Amygdala (tissue), 56 donors: ENCODE measurements at places on chromosomes 7 and 10.

DNA sequence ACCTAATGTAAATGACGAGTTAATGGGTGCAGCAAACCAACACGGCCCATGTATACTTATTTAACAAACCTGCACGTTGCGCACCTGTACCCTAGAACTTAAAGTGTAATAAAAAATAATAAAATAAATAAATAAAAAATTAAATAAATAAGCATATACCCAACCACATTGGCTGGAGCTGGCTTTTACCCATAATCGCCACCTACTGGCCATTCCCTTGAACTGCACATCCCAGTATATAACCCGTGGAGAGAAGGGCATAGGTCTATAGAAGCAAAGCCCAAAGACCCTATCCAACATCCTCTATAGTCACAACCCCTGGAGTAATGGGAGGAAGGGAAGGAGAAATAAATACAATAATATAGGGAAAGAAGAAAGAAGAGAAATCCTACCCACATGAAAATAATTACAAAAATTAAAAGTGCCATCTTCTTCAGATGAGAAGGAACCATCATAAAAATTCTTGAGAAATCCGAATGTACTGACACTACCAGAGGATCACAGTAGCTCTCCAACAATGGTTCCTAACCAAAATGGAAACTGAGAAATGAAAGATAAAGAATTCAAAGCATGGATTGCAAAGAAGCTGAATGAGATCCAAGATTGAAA lies 65.6 kb downstream of the TWIST1 start:
- DNase-seq = no peak

DNA sequence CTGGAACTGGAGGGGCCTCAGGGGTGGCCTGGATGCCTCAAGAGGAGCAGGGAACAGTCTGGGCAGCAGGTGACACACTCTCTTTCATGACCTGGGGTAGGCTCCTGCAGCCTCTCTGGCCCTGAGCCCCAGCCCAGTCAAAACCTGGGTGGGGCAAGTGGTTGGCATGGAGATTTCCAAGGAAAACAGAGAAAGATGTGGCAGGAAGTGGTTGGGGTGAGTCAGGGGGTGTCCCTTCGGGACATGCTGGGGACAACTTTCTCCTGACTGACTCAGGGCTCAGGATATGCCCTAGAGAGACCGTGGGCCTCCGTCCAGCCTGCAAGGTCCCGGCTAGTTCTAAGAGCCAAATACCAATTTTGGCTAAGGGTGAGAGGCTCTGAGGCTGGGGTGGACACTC lies 2.9 kb downstream of the AQP1 start:
- no peak for DNase-seq

DNA sequence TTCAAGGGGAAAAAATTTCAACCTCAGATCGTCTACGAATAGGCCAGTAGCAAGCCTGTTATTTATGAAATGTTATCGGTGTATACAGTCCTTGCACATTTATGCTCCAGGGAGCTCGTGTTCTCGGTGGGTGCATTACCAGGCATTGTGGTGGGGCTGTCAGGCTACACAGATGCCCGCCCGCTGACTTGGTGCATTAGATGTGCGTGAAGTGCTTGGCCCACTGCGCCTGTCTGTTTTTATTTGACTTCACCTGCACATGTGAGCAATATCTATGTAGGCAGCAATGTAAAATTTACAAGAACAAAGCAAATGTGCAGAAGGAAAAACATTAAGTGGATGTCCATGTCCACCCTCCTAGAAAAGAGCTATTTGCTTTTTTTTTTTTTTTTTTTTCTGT lies 2.8 kb downstream of the FOXK1 start:
- DNase-seq = no peak

DNA sequence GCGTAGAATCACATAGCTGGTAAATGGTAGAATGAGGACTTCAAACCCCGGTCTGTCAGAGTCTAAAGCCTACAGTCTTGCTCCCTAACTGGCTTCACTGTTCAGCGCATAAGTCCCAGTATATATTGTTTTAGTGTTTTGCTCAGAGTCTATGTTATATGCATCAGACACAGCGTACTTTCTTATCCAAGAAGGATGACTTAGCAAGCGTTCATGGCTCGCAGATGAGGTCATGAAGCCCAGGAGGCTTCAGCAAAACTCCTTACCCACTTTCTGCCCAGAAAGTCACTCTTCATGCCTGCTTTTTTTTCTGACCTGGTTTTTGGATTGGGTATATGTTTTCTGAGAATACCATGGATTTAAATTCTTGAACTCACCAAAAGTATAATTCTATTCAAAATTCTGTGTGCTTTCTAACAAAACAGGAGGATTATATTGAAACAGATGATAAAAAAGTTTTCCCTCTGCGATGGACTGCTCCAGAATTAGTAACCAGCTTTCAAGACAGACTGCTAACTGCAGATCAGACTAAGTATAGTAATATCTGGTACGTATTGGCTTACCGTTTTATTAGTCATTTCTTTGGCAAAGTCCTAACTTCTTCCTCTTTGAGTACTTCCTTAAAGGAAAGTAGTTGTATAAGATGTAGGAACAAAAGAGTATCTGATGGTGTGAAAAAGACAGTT lies 24.6 kb upstream of the BHLHA15 start:
- DNase-seq = no peak

DNA sequence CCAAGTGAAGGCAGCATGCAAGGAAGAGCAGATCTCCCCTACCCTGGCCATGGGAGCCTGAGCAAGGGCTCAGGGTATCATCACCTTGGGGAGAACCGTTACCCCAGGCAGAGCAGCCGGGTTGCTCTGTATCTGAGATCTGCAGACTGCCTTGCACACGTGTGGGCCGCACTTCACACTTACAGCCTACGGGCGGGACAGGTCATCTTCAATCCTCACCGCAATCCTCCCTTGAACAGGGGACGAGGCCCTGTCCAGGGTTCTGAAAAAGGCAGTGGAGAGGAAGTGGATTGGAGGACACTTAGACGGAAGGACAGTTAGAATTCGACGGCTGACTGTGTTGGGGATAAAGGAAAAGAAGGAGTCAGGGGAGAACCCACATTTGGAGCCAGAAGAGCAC lies 51.4 kb downstream of the NPS start:
- no peak for DNase-seq

DNA sequence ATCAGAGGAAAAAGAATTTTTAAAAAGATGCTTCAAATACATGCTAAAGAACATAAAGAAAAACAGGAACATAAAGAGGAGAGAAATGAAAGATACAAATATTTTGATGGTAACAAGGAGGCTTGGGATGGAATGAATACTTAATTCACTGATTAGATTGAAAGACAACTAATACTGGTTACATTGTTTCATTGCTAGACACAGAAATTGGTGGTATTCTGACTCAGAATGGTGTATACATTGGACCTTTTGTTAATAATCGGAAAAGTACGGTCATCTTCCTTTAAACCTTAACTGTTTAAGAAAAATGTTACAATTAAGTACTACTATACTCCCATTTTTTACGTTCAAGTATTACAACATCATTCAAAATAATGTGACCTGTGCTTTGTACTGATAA lies 567.5 kb downstream of the PARD3 start:
- DNase-seq = no peak

GRCh38 chr7:37719077-37719476 lies 35.5 kb downstream of the GPR141 start:
- no peak for DNase-seq

GRCh38 chr7:24982917-24983316 lies 2.9 kb upstream of the OSBPL3 start:
- no peak for DNase-seq

- peak; percentile 53 for DNase-seq
Observed at GRCh38 chr10:127907411-127908105, 655 bp downstream of the PTPRE start.

- no peak for DNase-seq
Observed at GRCh38 chr10:4246881-4247358, 461.9 kb upstream of the KLF6 start.

- no peak for DNase-seq
Observed at GRCh38 chr10:117684046-117684610, 141.6 kb downstream of the EMX2 start.

GRCh38 chr7:23249486-23249885 lies 2.9 kb downstream of the GPNMB start:
- no peak for DNase-seq

- no peak for DNase-seq
Observed at GRCh38 chr7:31445686-31446355, 68.1 kb upstream of the ITPRID1 start.

DNA sequence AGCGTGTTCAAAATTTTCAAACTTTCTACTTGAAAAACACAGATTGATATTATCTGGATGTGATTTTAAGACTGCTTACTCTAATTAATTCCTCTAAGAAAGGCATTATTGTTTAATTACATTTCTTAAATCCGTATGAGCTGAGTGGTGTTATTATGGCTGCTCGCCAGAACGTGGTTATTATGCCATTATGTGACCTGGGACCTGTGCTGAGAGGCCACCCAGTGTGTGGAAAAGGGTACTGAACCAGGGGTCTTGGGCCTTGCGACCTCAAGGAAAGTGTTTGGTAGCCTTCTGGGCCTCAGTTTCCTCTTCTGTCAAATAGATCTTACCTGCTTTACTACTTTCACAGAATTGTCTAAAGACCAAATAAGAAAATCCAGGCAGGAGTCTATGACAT lies 15.4 kb downstream of the LGI1 start:
- no peak for DNase-seq

DNA sequence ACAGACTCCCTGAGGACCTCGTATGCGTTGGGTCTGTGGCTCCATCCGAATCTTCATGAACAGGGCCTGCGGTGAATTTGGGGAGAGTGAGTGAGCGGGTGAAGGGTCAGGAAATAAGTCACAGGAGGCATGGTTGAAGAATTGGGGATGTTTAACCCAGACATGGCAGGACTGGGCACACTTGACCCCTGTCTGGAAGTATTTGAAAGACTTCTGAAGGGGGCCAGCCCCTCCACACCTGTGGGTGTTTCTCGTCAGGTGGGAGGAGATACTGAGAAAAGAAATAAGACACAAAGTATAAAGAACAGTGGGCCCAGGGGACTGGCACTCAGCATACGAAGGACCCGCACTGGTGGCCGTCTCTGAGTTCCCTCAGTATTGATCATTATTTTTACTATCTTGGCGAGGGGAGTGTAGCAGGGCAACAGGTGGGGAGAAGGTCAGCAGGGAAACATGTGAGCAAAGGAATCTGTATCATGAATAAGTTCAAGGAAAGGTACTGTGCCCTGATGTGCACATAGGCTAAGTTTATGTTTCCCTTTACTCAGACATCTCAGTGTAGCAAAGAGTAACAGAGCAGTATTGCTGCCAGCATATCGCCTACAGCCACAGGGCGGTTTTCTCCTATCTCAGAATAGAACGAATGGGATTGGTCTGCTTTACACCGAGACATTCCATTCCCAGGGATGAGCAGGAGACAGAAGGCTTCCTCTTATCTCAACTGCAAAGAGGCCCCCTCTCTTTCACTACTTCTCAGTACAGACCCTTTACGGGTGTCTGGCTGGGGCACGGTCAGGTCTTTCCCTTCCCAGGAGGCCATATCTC lies 38.2 kb upstream of the PFKFB3 start:
- DNase-seq = no peak

GRCh38 chr7:36827726-36828703 lies 103.7 kb upstream of the AOAH start:
- DNase-seq = no peak

DNA sequence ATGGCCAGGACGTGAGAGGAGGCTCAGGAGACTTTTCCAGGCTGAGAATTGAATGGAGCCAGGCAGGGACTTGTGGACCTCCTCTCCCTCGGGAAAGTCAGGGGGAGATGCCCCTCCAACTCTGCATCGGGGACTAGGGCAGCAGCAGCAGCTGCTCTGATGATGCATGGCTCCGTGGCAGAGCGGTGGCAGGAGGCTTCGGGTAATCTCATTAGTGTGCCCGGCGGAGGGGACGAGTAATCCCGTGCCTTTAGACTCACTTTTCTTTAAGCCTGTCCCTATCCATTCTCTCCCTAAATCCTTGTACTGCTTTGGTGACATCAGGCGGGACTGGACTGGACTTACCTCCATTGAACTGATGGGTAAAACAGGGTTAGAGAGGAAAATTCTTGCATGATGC lies 75.1 kb downstream of the ZMIZ1 start:
- no peak for DNase-seq

DNA sequence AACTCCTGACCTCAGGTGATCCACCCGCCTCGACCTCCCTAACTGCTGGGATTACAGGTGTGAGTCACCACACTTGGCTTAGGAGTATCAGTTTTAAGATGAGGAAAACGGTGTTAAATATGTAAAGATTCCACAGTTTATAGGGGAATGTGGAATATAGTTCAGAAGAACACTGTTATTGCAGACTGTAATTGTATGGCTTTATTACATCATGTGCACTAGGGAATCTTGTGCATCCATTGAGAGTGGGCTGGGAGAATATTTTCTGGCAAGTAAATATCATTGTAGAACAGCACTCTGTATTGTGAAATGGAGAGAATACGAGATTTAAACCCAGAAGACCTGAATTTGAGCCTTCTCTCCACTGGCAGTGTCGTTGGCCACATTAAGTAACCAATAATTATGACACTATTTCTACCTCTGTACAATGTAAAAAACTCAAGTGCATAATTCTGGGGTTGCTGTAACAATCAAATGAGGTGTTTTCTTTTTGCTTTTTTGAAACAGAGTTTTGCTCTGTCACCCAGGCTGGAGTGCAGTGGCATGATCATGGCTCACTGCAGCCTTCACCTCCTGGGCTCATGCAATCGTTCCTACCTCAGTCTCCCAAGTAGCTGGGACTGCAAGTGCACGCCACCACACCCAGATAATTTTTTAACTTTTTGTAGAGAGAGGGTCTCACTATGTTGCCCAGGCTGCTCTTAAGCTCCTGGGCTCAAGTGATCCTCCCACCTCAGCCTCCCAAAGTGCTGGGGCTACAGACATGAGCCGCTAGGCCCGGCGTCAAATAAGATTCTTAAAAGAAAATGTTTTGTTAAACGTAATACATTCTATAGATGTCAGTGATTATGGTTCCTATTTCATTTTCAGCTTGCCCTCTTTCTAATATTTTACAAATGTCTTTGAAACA lies 12.0 kb upstream of the PARD3 start:
- no peak for DNase-seq

DNA sequence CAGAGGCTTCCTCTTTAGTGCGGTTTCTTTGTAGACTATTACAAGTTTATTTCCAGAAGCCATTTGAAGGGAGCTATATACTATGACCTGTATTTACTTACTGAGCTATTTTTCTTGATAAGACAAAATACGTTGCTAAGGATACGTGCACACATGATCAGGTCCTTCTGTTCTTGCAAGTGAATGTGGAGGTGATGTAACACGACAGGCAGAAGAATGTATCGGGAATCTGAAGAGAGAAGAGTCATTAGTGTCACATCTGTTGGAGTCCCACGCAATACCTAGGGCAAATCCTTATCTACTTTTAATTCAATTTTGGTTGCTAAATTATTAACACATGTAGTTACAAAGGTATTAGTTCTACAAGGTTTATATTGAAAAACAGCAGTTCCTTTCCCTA lies 284.6 kb upstream of the IMMP2L start:
- no peak for DNase-seq

GRCh38 chr7:115007751-115008150 lies 85.9 kb downstream of the MDFIC start:
- DNase-seq = no peak

- no peak for DNase-seq
Observed at GRCh38 chr10:17682236-17682946, 38.4 kb downstream of the STAM start.
